CD8-positive, alpha-beta memory T cell (primary cell): ENCODE measurements at places on chromosomes 2 and 18. TPM values are rescaled to one million over a fixed set of nuclear protein-coding genes. Genes with fewer than 3 reads are reported as not detected.

The REG1B gene
- polyA plus RNA-seq: not detected

The IL36A gene
- polyA plus RNA-seq: not detected

The ST8SIA3 gene
- not detected for polyA plus RNA-seq

The SPHKAP gene
- polyA plus RNA-seq: not detected

The CCDC138 gene
- 4.4 TPM for polyA plus RNA-seq

The REG3G gene
- not detected for polyA plus RNA-seq

The AOX1 gene
- 0.54 TPM for polyA plus RNA-seq

The VIL1 gene
- polyA plus RNA-seq: not detected

The CHMP3 gene
- polyA plus RNA-seq: 70.1 TPM

The NTSR2 gene
- polyA plus RNA-seq: not detected

The CAD gene
- 27.0 TPM for polyA plus RNA-seq

The NDUFV2 gene
- 187 TPM for polyA plus RNA-seq

The TGIF1 gene
- 77.0 TPM for polyA plus RNA-seq

The PCBP1 gene
- 161 TPM for polyA plus RNA-seq

The GREB1L gene
- 0.13 TPM for polyA plus RNA-seq

The SNORC gene
- not detected for polyA plus RNA-seq

The RNF181 gene
- 181 TPM for polyA plus RNA-seq

The DCDC2C gene
- not detected for polyA plus RNA-seq

The CDH2 gene
- 0.23 TPM for polyA plus RNA-seq

The L3MBTL4 gene
- polyA plus RNA-seq: 0.13 TPM

The TFPI gene
- polyA plus RNA-seq: not detected

The MEP1B gene
- polyA plus RNA-seq: 0.12 TPM

The DNAJC5G gene
- not detected for polyA plus RNA-seq

The TMEM182 gene
- polyA plus RNA-seq: 4.8 TPM

The POTEJ gene
- not detected for polyA plus RNA-seq
